ENCODE measurements at places on chromosomes 12 and 14.

DNA sequence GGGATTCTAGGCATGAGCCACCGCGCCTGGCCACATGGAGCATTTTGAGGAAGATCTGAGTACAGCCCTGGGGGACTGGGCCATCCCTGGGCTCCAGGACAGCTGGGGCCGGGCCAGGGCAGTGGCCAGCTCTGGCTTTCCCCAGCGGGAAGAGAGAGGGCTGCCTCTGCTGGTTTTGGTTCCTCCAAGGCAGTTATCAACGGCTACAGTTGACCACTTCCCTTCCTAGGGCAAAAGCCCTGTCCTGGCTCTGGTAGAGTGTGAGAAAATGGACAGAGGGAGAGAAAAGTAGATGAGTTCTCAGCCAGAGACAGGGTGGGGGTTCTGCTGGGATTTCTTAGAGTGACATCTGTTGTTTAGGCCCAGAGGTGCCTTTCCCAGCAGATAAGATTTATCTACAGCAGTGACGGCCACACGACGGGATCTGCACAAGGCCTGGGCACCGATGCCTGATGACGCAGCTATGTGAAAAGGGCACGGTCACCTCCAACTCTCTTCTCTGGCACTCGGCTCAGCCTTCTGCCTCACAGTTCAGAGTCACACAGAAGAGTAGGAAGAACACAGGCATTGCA is 5.5 kb upstream of the HVCN1 start:
- DNase-seq = no peak

- DNase-seq = no peak
Observed at GRCh38 chr12:124842073-124842749, 21.5 kb downstream of the SCARB1 start.

DNA sequence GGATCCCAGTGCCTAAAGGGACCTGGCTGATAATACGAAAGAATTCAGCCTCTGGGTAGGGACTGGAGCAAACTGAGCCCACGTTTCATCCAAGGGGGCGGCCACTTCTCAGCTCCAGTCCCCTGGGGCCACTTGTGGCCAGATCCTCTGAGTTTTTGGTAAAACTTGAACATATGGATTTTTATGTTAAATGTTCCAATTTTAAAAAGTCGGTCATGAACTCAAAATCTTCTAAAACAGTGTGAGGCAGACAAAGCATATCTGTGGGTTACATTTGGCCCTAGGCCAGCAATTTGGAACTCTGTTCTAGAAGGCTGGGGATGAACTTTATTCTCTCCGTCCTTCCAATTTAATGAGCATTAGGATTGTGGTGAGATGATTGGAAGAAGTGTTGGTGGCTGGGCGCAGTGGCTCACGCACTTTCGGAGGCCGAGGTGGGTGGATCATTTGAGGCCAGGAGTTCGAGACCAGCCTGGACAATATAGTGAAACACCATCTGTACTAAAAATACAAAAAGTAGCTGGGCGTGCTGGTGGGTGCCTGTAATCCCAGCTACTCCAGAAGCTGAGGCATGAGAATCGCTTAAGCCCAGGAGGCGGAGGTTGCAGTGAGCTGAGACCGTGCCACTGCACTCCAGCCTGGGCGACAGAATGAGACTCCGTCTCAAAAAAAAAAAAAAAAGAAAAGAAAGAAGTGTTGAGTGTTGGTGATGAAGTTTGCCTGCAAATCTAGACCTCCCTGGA is 3.0 kb upstream of the PPP1CC start:
- DNase-seq = no peak

DNA sequence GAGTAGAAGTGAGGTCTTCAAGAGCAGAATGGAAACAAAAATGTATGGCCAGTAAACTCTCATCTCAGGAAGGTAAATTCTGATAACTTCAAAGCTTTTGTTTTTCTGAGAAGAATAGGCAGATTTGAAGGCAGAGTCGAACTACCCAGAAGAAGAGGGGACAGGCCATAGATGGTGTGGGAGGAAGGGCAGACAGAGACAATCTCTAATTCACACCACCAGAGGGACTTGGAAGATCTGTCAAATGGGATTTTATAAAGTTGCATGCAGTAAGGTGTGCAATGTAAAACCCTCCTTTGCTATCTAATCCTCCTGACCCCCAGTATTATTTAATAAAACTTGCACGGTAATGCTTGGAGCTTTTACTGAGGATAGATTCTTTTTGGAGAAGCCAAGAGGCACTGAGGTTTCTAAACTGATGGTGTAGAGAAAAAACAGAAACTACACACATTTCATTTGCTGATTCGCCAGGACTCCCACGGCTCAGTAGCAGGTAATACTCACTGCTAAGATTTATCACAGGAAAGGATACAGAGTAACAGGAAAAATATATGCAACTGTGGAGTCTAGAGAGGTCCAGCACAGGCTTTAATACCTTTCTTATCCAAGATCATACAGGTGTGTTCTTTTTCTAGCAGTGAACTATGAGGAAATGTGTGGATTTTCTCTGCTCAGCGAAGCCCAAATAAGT is 18.3 kb downstream of the SLC38A2 start:
- no peak for DNase-seq

- DNase-seq = no peak
Observed at GRCh38 chr14:97687944-97688630, 890.9 kb downstream of the VRK1 start.

- DNase-seq = no peak
Observed at GRCh38 chr14:84390010-84390409, 1139.9 kb upstream of the FLRT2 start.

DNA sequence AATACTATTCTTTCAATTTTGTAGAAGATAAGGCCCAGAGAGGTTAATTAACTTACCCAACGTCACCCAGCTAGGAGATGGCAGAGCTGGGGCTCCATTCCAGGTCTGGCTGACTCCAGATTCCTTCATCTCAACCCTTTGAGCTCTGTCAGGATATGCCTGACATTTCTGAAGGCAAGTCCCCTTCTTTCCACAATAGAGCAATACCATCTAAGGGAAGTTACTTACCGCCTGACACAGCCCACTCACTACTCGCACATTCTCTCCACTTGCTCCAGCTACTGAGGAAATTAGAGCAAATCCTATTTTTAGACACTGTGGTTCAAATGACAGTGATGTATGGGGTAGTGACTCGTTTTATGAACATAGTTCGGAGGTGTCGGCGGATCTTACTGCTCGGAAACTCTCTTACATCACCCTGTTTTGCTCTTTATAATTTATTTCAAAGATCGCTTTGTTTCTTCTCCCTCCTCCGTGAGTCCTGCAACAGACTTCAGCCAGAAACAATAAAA is 2.0 kb upstream of the WSCD2 start:
- no peak for DNase-seq

DNA sequence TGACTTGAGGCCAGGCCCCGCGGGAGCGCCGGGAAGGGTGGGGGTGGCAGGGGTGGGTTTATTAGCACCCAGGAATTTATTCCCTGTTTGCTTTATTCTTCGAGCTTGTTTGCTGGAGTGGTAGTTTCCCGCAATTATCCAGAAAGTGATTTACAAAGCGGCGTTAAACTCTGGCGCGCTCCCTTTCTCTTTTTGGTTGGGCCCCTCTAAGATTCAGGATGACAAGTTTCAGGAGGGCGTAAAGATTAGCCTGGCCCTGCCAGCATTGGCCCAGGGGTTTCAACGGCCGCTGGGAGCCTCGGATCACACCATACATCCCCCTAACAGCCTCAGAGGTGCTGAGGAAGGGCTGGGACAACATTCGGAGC is 444 bp upstream of the NKX2-8 start:
- no peak for DNase-seq

GRCh38 chr12:132521712-132522292 is 31.9 kb downstream of the FBRSL1 start:
- no peak for DNase-seq

GRCh38 chr12:111034886-111035577 is 114.7 kb upstream of the MYL2 start:
- DNase-seq = no peak

DNA sequence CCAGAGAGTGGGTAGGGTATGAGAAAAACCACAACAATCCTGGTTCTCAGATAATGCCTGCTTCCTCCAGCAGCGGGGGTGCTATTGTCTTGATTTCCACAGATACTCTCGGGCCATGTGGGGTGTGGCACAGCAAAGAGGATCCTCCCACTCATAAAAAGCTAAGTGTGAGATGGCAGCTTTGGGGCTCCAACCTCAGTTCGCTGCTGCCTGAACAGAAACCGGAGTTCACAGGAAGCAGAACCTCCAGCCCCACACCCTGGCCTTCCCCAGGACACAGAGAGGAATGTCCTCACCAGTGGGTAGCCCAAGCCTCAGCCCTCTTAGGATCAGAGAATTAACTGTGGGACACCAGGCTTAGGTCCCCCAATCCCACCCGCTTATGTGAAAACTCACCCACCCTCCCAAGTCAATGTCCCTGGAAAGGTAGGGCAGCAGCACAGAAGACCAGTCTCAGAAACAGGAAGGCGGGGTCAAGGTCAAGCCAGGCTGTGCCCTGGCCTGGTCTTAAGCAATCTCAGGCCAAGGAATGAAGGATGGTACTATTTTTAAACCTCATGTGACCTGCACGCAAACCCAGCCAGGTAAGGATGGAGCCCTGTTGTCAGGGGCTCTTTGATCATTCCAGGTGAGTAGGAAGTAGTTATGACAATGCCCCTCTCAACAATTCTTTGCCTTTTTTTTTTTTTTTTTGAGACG is 9.0 kb downstream of the KCTD10 start:
- DNase-seq = no peak

DNA sequence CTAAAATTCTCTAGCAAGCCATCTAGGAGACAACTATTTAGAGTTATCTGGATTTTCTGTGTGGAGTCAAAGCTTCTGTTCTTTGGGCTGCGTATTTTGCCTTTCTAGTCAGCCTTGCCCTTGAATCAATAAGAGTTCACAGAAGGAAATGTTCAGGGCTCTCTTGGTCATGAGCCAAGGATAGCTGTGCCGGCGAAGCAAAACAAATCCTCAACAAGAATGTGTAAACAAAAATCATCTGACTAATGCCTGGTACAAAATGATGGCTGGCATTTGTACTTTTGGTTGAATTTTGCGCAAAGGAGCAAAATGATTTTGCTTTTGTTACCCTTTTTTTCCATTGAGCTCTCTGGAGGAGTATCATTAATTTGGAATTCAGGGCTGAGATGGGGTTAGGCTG is 171.1 kb downstream of the DACT1 start:
- DNase-seq = no peak

DNA sequence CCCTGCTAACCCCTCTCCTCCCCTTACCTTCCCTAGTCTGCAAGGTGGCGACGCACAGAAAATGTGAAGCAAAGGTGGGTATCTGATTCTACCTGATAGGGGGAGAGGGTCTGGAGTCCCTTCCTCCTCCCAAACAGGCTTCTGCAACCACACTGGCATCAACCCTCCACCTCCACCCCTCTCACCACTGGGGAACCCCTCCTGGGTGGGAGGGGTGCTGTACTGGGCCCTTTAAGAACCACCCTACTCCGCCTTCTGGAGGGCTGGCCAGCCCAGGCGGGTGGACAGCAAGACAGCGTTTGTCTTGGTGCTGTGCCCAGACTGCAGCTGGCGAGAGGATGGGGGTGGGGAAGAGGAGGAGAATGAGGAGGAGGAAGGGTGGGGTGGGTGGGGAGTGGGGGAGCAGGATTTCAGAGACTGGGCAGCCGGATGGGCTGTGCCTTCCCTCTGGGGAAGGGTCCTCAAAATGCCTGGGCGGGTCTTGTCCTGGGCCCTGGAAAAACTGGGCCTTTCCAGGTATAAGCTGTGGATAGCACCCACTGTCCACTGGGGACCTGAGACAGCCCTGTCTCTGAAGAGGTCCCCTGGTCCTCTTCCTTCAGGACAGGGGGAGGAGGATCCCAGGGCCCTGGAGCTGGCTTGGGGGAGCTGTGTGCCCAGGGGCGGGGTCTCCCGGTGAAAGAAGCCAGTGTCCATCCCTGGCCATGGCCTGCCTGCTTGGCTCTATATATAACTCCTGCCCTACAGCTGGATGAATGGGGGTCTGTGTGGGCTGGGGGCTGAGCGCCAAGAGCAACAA is 2.8 kb downstream of the TNS2 start:
- DNase-seq = no peak

DNA sequence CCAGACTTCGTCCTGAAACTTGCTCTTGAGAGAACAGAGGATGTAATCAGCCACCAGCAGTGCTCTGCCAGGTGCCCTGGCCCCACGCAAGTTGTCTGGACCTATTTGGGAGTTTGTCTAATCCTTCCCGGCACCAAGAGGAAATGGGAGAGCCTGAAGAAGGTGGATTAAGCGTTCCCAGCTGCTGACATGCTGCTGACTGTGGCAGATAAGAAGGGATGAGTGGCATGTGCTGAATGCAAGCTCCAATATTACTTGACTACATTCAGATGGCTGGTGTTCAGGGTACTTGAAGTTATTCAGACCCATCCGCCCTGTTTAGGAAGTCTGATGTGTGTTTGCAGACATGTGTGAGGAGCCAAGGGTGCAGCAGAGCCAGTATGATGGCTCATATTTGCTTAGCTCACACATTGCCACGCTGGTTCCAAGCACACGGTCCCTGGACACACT is 440.6 kb upstream of the CCDC196 start:
- no peak for DNase-seq

GRCh38 chr12:92297405-92297804 is 151.8 kb upstream of the BTG1 start:
- no peak for DNase-seq

- no peak for DNase-seq
Observed at GRCh38 chr12:92300777-92301176, 155.1 kb upstream of the BTG1 start.

- DNase-seq = no peak
Observed at GRCh38 chr14:61564618-61565091, 130.7 kb upstream of the HIF1A start.

DNA sequence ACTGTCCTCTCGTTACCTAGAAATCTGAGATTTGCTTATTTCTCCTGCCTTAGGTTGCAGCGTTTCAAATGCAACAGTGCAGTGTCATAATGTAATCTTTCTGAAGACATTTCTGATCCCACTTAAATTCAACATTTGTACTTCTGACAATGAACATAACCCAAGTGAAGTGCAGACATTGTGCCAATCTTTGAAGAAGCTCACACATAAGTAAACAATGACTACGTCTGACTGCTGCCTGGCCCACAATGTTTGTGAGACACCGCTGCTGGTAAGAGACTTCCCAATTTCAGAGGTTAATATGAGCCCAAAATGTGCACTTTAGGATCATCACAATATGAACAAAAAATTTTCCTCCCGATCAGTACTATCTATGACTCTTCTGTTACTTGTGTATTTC is 84.6 kb upstream of the BCL2L14 start:
- no peak for DNase-seq

GRCh38 chr12:93699271-93700145 is 22.3 kb downstream of the CRADD start:
- DNase-seq = no peak

DNA sequence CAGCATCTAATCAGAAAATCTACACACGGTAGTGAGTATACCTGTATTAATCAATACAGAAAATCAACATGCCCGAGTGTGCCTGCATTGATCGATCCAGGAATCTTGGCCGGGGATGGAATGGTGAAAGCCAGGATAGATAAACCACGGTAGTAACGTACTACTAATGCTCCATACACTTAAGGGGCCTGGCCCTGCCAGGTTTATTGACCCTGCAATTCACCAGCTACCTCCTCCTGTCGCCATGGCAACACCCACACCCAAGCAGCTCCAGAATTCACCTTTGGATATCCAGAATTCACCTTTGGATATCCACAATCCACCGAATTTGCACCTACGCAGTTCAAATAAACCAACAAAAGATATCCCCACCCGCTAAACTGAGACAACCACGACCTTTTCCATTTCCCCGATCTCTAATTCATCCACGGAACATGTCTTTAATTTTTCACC is 14.8 kb upstream of the CALM1 start:
- DNase-seq = no peak

GRCh38 chr12:101459642-101460346 is 15.3 kb upstream of the SPIC start:
- DNase-seq = no peak
